ENCODE measurements at places on chromosomes 3 and 15. TPM values are rescaled to one million over a fixed set of nuclear protein-coding genes. Genes with fewer than 3 reads are reported as not detected.

The SAMD7 gene
- not detected for total RNA-seq

The RASGRP1 gene
- 31.0 TPM for total RNA-seq

The LRRC34 gene
- total RNA-seq, result 11.6 TPM

The MRAS gene
- 64.5 TPM for total RNA-seq

The SQOR gene
- total RNA-seq, result 1.6 TPM

The SI gene
- not detected for total RNA-seq

The IQCF5 gene
- not detected for total RNA-seq

The RMDN3 gene
- total RNA-seq, result 20.7 TPM

The MITF gene
- total RNA-seq, result 2.5 TPM

The CFAP91 gene
- 13.5 TPM for total RNA-seq

The RBPMS2 gene
- not detected for total RNA-seq

The GOLGA6L4 gene
- 9.4 TPM for total RNA-seq

The DPPA2 gene
- total RNA-seq, result not detected

The CD200R1 gene
- total RNA-seq, result 0.31 TPM

The DNAH1 gene
- total RNA-seq, result 6.3 TPM

The TRIM42 gene
- total RNA-seq, result not detected

The CCR8 gene
- total RNA-seq, result not detected

The PLSCR5 gene
- not detected for total RNA-seq

The CX3CR1 gene
- 11.6 TPM for total RNA-seq

The ELP6 gene
- total RNA-seq, result 31.6 TPM

Measured in parietal lobe (tissue), 2 donors.